NCI-H187 treated with DMSO at 0.1 percent for 48 hours (cell line): ENCODE measurements at places on chromosomes 16 and 17.

DNA sequence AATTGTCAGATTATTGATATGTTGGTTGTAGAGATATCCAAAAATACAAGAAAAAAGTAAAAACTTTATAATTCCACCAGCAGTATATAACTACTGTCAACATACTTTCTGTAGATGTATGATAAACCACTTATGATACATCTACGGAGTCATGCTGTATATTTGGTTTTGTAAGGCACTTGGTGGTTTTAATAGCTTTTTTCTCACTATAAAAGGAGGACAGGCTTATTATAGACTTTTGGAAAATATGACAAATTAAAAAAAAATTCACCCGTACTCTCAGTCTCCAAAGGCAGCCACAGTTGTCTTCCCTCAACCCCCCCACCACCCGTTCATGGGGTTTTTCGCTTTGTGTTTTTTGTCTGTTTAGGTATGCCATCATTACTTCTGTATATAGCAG, 14.8 kb downstream of the RAI1 start:
- no peak for DNase-seq

- no peak for DNase-seq
Observed at GRCh38 chr17:41944943-41945342, 14.5 kb downstream of the ODAD4 start.

DNA sequence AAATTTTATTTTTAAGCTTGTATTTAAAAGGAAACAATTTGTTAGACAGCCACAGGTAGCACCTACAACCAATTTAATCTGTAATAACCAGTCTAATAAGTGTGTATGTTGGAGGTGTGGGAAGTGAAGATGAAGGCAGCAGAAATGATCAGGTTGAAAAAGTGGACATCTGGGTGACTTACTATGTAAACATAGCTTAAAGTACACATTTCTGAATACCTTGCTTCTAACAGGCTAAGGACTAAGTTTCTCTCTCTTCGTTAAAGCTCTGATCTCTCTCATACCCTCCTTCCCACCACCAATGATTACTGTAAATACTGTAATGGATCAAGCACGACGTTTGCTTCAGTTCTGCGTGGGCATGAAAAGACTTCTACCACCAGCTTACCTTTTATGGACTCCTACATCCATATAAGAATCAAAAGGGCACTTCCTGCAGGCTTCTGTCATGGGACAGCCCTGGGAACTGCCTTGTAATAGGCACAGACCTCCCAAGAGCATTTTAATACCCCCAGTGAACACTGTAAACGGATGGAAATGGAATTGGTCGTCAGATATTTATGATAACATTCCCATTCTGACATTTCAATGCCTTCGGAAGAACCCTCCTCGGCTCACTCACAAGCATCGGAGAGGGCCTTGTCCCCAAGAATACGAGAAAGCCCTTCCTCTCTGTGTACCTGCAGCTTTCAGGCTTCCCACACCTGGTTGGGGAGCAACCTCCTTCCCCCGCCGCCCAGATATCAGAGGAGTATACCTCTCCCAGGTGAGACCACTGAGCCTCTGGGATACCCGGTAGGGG, 700 bp downstream of the CCDC43 start:
- no peak for DNase-seq

GRCh38 chr17:82217120-82217529, 4.5 kb upstream of the CCDC57 start:
- no peak for DNase-seq

DNA sequence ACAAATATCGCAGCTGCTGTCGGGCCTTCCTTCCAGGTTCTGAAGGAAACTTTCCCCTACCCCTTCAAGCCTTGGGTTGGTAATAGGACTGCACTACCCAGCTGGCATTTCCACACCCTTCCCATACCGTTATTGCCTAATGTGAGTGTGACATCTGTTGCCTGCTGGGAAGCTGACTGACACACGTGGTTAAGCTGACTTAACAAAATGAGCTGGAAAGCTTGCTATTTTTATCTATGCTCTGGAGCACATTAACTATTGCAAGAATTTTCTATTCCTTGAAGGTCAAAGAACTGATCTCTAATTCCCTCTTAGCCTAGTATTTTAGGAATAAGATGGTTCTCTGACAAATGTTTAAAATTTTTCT, 79.5 kb downstream of the PMP22 start:
- DNase-seq: no peak

GRCh38 chr17:41178843-41179616, 1.0 kb upstream of the KRTAP4-2 start:
- no peak for DNase-seq

GRCh38 chr17:2560658-2561057, 32.8 kb upstream of the PAFAH1B1 start:
- DNase-seq: no peak

DNA sequence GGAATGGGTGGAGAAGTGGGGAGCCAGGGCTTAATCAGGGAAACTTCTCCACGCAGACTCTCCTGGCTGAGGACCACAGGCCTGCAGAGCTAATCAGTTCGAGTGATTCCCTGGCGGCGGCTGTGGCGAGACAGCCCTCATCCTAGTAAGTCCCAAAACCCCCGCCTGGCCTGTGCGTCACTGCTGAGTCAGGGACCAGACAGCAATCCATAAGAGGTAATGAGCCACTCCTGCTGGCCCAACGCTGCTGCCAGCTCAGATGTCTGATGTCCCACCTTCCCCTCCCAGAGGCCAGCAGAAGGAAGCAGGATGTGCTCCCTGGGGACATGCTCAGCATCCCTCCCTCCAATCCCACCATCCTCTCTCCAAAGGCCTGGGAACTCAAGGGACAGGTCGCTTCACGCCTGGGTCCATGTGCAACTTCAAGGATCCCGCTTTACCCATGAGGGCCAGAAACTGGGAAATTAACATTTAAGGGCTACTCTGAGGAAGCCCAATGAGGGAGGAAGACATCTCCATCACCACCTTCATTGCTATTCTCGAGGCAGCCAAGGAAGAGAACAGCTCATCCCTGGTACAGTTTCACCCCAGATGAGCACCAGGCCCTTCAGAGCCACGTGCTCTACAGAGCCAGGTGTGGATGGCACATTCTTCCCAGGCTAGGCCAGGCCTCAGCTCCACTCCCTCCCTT, 7.9 kb downstream of the ACLY start:
- DNase-seq: no peak

- DNase-seq: no peak
Observed at GRCh38 chr16:53771655-53772497, 67.9 kb downstream of the FTO start.

GRCh38 chr17:83154311-83155127, 75.1 kb downstream of the METRNL start:
- no peak for DNase-seq

DNA sequence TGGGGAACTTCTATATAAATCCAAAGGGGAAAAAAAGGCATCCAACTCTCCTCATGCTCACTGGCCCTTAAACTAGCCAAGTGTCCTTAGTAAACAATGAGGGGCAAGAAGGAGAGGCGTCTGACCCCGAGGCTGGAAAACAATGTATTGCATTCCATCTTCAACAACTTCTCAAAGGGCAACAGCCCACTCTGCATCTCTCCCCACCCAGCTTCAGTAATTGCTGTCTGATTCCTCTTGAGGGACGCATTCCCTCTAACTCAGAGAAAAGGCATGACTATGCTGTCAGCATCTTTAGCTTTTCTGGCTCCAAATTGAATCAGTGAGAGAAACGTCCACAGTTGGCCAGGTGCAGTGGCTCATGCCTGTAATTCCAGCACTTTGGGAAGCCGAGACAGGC, 145.8 kb downstream of the SLC39A11 start:
- DNase-seq: no peak

GRCh38 chr16:9821331-9821730, 360.9 kb downstream of the GRIN2A start:
- no peak for DNase-seq

GRCh38 chr17:44353672-44354331, 8.7 kb downstream of the GRN start:
- no peak for DNase-seq

GRCh38 chr17:4711661-4712181, 1.3 kb downstream of the ARRB2 start:
- DNase-seq: no peak

- no peak for DNase-seq
Observed at GRCh38 chr17:47989700-47990099, 18.8 kb downstream of the CDK5RAP3 start.

DNA sequence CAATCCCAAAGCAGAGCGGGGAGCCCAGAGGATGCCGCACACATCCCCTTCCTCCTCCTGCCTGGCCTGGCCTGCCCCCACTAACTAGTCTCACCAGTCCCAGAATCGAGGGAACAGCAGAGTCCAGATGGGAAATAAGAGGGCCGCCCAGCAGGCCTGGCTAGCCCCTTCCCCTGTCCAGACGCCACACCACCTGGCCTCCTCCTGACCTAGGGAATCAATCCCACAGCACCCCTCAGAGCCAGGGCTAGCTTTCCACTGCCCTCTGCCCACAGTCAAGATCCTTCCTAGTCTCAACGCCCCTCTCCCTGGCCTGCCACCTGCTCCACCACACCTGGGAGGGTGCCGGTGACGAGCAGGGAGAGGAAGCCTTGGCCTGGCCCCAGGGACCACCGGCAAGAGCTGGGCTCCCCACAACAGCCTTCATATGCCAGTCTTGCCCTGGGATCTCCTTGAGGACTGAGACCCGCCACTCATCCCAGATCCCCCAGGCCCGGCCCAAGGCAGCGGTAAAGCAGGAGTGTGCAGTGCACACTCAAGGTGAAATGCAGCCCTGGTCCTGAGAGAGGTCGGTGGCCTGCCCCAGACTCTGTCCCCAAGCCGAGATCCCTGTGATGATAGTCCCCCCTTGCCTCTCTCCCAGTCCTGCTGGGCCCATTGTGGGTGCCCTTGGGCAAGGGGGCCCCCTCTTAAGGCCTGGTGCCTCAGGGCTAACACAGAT, 27.9 kb downstream of the KATNB1 start:
- DNase-seq: no peak

- no peak for DNase-seq
Observed at GRCh38 chr16:73047536-73048291, at the start of gene ZFHX3. ZFHX3 (minus strand) TSS chr16:73048128; CDS start chr16:72960145, 87,983 bp downstream.

- no peak for DNase-seq
Observed at GRCh38 chr17:64401941-64402340, 11.3 kb upstream of the PECAM1 start.
